ENCODE measurements at places on chromosomes 6 and 20.

GRCh38 chr20:10291568-10292248 lies 73.1 kb downstream of the SNAP25 start:
- no peak for DNase-seq

DNA sequence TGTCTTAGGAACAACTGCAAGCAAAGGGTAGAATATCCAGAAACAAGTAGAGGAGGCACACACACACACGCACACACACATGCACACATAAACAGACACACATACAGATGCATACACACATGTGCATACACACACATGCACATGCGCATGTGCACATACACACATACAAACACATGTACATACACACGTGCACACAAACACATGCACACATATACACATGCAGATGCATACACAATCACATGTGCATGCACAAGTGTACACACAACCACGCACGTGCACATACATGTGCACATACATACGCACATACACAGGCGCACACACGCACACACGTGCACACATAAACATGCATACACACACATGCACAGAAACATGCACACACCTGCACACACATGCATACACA lies 206.5 kb upstream of the OPRM1 start:
- no peak for DNase-seq

DNA sequence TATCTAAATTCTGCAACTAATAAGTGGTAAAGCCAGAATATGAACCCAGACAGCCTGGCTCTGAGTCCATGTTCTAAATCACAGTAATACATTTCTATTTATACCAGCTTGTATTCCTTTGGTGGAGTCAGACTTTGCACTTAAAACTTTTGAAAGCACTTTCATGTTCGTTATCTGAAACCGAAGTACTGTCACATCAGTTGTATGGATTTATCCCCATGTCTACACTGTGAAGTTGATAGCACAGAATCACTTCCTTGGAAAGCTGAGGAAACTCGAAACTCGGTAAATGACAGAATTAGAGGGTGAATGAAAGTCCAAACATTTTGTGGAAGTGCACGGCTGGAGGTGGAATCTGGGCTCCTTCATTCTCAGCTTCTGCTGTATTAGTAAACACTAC lies 28.3 kb upstream of the CTAGE9 start:
- DNase-seq = no peak

GRCh38 chr20:38304845-38305447 lies 990 bp downstream of the BPI start:
- no peak for DNase-seq

- DNase-seq = no peak
These were observed 643 bp upstream of the SLC35D3 start for GRCh38 chr6:136921381-136921935.

DNA sequence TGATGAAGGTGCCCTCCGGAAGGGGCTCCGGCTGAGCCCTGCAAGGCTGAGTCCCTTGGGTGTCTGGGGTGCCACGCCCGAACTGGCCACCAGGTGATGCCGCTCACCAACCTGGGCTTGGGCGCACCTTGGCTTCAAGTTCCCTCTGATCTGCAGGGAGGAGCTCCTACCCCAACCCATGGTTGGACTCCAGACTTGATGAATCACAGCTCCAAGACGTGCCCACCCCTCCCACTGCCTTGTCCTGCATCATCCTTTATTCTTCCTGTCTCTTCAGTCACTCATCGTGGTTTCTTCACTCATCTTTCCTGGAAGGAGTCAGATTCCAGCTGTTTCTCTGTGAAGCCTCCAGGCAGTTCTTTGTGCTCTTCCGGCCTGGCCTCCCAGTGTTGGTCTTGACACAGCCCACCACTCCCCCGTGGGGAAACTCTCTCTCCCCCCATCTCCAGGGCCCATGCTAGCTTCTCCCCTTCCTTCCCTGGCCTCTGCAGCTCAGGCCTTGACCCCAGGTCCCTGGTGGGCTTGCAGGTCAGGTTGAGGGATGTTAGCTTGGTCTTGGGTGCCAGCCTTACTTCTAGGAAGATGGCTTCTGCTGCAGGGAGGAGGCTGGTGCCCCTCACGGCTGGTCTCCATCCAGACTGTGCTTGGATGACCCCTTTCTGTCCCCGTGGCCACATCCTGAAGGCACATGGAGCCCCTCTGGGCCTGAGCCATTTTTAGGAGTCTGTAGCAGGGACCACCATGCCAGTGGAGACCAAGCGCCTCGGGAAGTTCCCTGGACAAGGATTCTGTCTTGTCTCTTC lies 2.6 kb upstream of the ZBP1 start:
- DNase-seq = peak; percentile 60

GRCh38 chr6:131917318-131917717 lies 33.9 kb downstream of the CCN2 start:
- no peak for DNase-seq

DNA sequence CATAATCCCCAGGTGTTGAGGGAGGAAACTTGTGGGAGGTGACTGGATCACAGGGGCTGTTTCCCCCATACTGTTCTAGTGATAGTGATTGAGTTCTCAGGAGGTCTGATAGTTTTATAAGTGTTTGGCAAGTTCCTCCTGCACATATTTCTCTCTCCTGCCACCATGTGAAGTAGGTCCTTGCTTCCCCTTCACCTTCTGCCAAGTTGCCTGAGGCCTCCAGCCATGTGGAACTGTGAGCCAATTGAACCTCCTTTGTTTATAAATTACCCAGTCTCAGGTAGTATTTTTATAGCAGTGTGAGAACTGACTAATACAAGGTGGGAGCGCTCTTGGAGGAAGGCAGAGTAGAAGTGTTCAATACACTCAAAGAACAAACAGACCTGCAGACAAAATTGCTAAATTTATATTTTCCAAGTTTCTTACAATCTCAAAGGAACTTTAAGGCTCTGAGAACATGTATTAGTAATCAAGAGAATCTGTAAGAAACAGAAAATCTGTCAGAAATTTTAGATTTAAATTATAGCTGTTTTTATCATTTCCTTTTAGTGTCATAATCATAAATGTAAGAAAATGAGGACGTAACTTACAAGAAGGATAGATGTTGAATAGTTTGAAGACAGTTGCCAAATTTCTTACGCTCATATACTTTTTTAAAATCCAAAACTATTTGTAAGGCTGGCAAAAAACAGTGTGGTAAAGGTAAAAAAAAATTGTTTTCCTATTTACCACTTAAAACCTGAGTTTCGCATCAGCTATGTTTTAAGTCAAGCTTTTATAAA lies 77.7 kb downstream of the ASCC3 start:
- no peak for DNase-seq

- DNase-seq = no peak
These were observed 674.9 kb downstream of the GRIK2 start for GRCh38 chr6:102068349-102068929.

DNA sequence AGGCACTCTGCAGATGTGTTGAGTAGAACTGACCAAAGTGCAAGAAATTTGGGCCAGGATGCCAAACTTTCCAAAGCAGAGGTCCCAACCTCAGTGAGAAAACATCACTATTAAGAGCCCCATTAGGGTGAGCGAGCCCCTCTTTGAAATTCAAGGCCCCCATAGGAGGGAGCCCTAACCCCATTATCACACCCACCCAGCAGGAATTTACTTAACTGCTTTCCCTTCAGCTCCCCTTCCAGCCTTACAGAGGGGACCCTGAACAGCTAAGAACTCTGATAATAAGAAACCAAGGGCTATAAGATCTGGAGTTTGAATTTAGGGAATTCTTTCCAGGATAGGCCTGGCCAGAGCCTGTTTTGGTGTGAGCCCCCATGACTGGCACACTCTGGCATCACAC lies 130.6 kb downstream of the NFATC2 start:
- DNase-seq = no peak

Measured in stimulated activated CD8-positive, alpha-beta memory T cell treated with anti-CD3 and anti-CD28 coated beads, Interleukin-7, amount 100 ng/mL, for 1 hour (primary cell).